ENCODE measurements at places on chromosomes 16 and 17.
A peak's percentile ranks its signal among the peaks of the same experiment; 100 is the strongest.

- no peak for DNase-seq
Measured at GRCh38 chr16:83029467-83029866, 402.7 kb downstream of the CDH13 start.

GRCh38 chr16:14249291-14250032 is 178.3 kb downstream of the MRTFB start:
- DNase-seq = peak; percentile 31

GRCh38 chr17:70168977-70169708 is at the start of gene KCNJ2:
KCNJ2 (plus strand) TSS chr17:70169532; CDS start chr17:70175040, 5,508 bp downstream.
- peak; percentile 48 for DNase-seq

GRCh38 chr17:82287868-82288801 is 14.6 kb upstream of the CSNK1D start:
- peak; percentile 99 for DNase-seq

DNA sequence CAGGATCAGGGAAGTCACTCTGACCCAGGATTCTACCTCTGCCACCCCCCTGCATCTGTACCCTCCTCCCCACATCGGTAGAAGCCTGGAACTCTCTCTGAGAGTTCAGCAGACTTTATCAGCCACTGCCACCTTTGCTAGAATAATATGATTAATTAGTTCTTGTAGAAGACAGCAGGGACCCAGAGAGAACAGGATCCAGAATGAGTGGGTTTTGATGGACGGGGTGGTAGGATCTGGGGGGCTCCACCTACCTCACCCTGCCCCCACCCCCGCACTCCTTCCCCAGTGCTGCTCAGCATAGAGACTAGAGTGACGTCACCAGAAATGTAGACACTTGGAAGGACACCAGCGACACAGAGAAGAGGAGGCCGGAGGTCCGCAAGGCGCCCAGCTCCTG is 33.5 kb downstream of the ABCC6 start:
- no peak for DNase-seq

DNA sequence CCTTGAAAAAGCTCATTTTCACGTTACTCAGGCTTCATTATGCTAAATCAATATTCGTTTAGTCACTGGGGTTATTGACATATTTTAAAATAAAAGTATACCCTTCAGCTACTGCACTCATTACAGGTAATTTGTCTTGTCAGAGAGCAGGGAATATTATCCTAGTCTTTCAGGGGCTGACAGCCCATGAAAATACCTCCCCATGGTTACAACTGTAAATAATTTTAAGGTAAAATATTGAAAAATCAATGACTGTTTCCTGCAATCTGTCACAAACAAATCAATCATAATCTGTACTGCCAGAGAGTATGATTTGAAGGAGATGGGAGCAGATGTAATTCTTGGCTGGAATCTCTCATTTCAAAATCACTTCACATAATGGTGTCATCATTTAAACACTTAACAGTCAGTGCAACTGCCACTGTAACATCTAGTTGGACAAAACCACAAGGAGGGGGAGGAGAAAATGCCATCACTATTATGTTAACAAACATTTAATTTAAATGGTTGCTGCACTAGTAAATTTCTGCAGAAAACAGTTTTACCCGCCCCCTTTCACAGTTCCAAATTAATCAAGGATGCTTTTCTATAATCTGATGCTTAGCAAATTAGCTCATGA is 9.3 kb upstream of the IRX5 start:
- DNase-seq = no peak

DNA sequence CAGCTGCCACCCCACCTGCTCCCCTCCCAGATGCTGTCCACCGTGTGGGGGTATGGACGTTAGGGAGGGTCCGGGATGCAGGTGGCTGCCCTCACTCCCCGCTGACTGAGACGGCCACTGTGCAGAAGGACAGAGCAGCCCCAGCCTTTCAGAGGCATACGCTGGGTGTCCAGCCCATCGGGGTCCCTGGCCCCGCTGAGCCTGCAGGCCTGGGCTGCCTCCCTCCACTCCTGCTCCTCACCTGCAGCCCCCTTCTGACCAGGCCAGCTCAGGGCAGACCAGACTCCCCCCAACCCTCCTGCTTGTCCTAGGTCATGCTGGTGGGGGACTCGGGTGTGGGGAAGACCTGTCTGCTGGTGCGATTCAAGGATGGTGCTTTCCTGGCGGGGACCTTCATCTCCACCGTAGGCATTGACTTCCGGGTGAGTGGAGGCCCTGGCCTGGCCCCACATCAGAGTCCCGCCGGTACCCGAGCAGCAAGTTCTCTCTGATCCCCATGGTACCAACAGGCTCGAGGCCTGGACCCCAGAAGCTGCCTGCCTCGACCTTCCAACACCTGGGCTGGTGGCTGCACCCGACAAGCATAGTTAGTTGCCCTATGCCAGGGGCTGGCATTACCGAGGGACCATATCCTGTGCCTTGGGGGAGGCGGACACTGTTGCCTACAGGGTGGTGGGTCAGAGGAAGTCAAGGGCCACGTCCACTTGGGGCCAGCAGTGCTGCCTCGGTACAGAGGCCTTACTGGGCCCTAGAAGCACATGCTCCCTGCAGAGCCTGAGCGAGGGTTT is 1.4 kb downstream of the RAB26 start:
- peak; percentile 22 for DNase-seq

- no peak for DNase-seq
Measured at GRCh38 chr17:77507111-77507885, 366.5 kb downstream of the SEC14L1 start.

DNA sequence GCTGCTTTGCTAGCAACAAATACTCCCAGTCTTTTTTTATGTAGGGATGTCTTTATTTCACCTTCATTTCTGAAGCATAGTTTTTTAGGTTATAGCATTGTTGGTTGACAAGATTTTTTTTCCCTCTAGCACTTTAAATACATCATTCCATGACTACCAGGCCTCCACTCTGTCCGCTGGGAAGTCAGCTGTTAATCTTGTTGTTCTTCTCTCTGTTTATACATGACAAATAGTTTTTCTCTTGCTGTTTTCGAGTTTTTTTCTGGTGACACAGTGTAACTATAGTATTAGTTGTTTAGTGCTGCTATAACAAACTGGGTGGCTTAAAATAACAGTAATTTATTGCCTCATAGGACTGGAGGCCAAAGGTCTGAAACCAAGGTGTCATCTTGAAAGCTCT is 205.5 kb upstream of the CNTNAP4 start:
- DNase-seq = no peak

- no peak for DNase-seq
Measured at GRCh38 chr16:28167221-28167620, 44.5 kb downstream of the XPO6 start.

- no peak for DNase-seq
Measured at GRCh38 chr17:50218071-50218759, 16.8 kb upstream of the COL1A1 start.

DNA sequence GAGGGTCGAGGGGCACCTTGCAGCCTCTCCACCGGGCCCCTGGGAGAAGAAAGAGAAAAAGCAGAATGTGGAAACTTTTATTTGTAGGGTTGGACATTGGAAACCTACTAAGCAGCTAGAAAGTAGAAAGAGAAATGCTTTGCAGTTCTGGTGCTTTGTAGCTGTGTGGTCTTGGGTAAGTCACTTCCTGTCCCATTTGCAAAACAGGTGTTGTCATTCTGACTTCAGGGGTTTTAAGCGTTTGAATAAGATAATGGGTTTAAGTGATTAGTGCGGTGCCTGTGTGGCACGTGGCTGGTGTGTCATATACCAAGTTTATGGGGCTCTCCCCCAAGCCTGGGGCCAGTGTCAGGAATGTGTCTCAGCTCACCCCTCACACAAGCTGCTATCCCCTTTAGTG is 1.6 kb downstream of the CA4 start:
- no peak for DNase-seq

DNA sequence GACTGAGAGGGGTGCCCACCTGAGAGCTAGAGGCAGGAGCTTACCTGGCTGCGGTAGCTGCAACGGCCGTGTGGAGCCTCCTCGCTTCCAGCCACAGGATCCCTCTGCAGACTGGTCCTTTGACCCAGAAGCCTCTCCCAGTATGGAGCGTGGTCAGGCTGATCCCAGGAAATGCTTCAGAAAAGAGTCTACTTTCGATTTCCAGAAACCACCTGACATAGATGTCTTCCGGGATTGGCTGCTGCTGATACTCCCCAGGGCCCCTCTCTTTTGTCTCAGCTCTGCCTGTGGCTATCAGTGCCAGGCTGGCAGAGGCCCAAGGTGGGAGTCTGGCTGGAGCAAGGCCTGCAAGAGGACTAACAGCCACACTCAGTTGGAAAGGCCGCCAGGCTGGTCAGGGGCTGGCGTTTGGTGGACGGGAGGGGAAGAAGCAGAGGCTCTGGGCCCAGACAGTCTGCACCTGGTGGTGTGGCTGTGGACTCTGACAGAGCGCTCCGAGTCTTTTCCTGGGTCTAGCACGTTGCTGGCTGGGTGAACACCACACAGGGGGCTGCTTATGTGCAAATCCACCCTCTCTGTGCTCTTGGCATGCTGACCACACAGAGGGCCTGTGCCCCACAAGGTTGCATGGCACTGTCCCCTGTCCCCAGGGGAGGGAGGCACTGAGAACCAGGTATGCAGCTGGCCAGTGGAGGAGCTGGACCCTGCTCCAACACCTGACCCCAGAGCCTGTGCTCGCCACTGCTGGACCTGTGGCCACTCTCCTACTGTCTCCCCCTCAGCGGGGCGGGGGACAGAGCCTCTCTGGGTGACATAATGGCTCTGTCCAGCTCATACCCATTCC is at the start of gene LGALS3BP:
Gene LGALS3BP (minus strand): TSS at position 144 of the 844 bp plus-strand sequence. CDS start 2,732 bp downstream, outside the sequence.
- DNase-seq = peak; percentile 97

DNA sequence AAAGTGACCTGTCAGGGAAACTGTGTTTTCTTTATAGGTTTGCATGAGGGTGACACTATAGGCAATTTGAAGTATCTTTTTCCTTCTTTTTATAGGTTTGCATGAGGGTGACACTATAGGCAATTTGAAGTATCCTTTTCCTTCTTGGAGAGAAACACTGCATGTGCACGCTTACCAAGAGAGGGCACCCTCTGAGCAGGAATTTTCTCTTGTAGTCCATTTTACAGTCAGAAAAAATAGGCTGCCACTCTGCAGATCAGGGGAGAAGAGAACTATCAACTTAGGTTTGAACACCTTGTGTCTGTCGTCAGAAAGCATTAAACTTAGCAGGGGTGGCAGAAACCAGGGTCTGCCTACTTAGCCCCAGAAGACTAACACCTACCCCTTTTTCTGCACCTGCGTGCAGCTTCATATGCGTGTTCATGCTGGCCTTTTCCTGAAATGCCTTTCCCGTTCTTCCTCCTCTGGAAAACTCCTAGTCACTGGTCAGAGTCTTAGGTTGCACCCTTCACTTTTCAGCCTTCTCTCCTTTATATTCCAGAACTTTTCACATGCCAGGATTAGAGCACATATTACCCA is 16.4 kb upstream of the SMIM36 start:
- DNase-seq = peak; percentile 57
